Activated CD8-positive, alpha-beta T cell treated with anti-CD3 and anti-CD28 coated beads for 36 hours (primary cell): ENCODE measurements at places on chromosomes 2 and 18.

DNA sequence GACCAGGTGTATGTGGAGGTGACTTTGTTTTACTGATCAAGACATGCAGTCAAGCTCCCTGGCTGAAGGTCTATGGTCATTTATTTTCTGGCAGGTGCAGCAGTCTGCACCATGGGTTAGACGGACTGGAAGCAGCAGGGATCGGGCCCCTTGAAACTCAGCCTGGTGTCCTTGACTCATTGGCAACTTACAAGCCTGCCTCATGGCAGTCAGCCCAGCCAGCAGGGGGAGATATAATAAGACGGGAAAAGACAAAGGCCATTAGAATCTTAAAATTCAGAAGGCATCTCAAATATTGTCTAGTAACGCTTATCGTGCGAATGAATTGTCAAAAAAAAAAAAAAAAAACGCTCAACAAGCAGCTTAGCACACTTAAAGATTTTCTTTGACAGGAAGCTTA lies 308.2 kb downstream of the EN1 start:
- peak; percentile 12 for DNase-seq

DNA sequence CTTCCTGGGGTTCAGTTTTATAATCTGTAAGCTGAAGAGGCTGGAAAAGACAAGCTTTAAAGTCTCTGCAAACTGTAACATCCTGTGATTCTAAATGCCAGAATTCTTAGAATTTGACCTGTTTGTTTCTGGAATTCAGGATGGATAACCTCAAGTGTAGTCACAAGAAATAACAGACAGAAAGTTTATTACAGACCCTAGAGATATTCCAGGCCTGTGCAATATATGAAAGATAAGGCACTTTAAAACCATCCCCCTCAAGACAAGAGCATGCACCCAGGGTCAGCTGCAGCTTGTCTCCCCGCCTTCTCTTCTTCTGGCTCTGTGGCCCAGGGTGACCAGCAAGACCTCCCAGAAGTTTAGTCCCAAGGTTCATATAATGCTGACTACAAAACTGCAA lies 298.7 kb upstream of the ACVR2A start:
- DNase-seq: no peak

- no peak for DNase-seq
Observed at GRCh38 chr2:152386266-152386665, 51.3 kb downstream of the FMNL2 start.

GRCh38 chr2:207934720-207935119 lies 90.6 kb downstream of the PLEKHM3 start:
- no peak for DNase-seq

- DNase-seq: no peak
Observed at GRCh38 chr18:49550621-49551339, 11.1 kb upstream of the LIPG start.

DNA sequence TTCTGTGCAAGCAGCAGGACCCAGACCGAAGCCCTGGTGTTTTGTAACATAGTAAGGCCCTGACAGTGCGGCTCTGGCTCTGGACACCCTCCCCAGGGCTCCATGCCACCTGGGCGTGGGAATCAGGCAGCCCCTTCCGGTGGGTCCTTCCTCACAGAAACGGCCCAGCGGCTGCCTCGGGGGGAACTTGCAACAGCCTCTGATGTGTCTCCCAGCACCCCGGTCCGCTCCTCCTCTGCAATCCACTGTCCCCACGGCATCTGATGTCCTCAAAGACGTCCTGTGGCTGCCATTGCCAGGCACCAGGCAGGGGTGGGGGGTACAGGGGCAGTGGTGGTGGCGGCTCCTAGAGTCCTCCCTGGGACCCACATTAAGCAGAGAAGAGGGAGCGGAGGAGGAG lies 58.8 kb downstream of the CENPO start:
- no peak for DNase-seq

- DNase-seq: no peak
Observed at GRCh38 chr2:192159736-192160135, 35.0 kb downstream of the TMEFF2 start.

GRCh38 chr2:242085941-242086621 lies 216.6 kb downstream of the RTP5 start:
- DNase-seq: peak; percentile 3

DNA sequence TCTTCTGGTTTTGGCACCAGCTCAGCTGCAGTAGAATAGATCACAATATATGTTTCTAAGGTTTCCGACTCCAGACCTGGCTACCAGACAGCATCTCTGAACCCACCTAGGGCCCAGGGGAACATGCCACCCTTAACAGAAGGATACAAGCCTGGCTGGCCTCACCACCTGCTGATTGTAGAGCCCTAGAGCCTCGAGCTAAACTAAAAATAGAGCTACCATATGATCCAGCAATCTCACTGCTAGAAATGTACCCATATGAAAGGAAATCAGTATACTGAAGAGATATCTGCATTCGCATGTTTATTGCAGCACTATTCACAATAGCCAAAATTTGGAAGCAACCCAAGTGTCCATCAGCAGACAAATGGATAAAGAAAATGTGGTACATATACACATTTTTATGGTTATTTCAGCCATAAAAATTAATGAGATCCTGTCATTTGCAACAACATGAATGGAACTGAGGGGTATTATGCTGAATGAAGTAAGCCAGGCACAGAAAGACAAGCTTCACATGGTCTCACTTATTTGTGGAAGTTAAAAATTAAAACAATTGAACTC lies 242.4 kb upstream of the SLC39A10 start:
- DNase-seq: no peak

- DNase-seq: no peak
Observed at GRCh38 chr2:165376571-165376975, 92.9 kb upstream of the CSRNP3 start.

DNA sequence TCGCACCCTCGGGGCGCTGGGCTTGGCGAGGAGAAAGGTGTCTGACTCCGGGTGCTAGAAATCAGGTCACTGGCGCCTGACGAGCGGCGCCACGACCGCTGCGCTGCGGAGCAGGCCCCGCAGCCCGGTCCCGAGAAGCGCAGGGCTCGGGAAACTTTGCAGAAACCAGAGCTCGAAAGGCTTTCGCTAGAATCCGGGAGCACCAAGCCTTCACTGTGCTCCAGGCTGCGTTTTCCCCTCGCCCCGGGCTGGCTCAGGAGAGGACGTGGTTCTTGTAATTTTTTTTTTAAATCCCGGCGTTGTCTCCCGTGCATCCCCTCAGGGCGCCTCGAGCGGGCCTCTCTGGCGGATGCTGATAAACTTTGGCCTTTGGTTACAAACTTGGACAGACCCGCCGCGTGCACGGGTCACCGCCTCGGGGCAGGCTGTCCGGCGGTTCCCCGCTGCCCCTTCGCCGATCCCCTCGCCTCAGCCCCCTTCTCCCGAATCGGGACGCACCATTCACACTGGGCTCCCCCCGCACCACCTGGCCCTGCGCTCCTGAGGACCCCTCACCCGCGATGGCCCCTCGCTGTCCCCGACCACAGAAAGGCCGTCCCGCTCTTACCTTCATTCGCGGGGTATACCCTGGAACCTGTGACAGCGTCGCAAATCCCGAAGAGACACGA lies 419 bp downstream of the EPHA4 start:
- no peak for DNase-seq

GRCh38 chr2:51219468-51219867 lies 187.5 kb upstream of the NRXN1 start:
- DNase-seq: no peak

- no peak for DNase-seq
Observed at GRCh38 chr2:175874291-175874690, 127.8 kb downstream of the LNPK start.

GRCh38 chr2:240603846-240604245 lies 17.3 kb downstream of the CAPN10 start:
- no peak for DNase-seq

DNA sequence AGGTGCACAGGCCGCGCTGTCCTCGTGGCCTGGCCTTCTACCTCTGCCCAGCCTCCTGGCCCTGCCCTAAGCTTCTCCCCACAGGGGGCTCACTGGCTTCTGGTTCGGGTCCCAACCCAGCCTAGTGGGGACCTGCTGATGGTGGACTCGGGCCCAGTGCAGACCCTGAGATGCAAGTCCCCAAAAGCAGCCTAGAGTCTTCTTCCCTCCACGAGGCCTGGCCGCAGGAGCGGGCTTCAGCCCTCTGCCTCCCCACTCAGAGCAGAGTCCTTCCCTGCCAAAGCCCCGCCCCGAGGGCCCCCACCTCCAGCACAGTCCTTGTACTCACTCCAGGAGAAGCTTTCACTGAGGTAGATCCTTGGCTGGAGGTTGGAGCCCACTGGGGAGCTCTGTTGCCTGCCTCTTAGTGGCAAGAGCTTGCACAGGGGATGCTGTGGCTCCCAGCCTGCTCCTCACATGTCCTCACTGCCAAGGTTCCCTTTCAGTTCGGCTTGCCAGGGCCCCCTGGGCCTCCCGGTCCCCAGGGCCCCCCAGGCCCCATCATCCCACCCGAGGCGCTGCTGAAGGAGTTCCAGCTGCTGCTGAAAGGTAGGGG lies 3.6 kb downstream of the ERFE start:
- DNase-seq: no peak

DNA sequence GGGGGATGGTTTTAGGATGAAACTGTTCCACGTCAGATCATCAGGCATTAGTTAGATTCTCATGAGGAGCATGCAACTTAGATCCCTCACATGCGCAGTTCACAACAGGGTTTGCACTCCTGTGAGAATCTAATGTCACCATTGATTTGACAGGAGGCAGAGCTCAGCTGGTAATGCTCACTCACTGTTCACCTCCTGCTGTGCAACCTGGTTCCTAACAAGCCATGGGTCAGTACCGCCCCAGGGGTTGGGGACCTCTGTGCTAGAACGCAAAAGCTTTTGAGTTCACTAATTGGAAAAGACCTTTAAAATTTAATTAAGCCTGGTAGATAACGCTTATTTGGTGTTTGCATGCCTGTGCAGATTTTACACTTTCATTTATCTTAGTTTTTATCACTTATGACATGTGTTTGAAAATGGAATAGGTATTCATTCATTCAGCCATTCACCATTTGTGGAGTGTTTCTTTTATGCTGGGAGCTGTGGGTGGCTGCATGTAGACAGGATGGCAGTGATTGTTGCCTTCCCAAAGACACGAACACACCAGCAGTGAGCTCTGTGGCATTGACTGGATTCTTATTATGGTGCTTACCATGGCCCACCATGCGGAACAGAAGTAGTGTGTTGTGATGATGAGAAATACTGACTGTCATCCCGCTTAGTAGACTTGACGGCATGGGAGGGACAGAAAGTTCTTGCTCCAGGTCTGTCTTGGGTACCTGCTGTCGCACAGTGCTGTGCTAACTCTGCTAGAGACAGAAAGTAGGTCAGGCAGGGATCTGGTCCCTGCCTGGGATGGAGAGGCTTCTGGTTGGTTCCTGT lies 6.4 kb downstream of the RAB31 start:
- DNase-seq: no peak

DNA sequence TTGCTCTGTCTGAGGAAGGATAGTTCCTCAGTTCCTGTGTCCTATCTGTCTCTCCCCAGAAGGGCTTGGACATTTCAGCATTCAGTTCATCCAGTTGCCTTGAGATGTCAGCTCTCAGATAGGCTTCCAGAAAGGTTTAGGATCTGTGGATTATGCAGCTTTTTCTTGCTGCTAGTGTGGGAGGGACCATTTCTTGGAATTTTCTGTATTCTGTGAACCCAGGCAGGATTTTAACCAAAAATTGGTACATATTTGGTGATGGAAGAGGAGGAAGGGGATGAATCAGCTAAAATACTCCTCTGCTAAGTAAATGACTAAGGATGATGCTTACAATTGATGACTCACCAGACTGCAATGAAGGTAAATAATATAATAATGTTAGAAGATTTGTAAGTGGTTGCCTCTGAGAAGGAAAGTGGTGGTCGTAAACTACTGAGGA lies 58.6 kb upstream of the DOCK10 start:
- no peak for DNase-seq

GRCh38 chr2:237441605-237442274 lies 27.8 kb upstream of the COL6A3 start:
- DNase-seq: peak; percentile 55

DNA sequence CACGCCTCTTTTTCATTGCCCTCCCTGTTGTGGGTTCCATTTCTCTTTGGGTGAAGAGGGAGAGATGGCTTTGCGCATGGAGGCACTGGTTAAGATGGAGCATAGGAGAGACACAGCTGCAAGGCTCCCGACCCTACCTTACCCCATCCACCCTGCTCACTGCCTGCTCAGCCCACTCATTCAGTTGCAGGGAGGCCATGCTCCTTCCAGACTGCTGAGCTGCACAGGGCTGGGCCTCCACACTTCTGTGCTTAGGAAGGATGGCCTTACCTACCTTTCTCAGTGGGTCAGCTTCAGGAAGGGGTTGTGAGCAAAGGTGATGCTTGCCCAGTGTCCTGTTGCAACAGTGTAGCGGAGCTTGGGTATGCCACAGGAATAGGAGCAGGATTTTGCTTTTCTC lies 127.8 kb downstream of the CTIF start:
- DNase-seq: no peak

GRCh38 chr2:35339211-35339610 lies 1016.4 kb upstream of the CRIM1 start:
- no peak for DNase-seq

- no peak for DNase-seq
Observed at GRCh38 chr2:85310330-85310729, 17.5 kb downstream of the TGOLN2 start.

- DNase-seq: no peak
Observed at GRCh38 chr2:12070153-12070552, 323.7 kb downstream of the LPIN1 start.

- no peak for DNase-seq
Observed at GRCh38 chr2:44531289-44531688, 169.5 kb downstream of the CAMKMT start.

DNA sequence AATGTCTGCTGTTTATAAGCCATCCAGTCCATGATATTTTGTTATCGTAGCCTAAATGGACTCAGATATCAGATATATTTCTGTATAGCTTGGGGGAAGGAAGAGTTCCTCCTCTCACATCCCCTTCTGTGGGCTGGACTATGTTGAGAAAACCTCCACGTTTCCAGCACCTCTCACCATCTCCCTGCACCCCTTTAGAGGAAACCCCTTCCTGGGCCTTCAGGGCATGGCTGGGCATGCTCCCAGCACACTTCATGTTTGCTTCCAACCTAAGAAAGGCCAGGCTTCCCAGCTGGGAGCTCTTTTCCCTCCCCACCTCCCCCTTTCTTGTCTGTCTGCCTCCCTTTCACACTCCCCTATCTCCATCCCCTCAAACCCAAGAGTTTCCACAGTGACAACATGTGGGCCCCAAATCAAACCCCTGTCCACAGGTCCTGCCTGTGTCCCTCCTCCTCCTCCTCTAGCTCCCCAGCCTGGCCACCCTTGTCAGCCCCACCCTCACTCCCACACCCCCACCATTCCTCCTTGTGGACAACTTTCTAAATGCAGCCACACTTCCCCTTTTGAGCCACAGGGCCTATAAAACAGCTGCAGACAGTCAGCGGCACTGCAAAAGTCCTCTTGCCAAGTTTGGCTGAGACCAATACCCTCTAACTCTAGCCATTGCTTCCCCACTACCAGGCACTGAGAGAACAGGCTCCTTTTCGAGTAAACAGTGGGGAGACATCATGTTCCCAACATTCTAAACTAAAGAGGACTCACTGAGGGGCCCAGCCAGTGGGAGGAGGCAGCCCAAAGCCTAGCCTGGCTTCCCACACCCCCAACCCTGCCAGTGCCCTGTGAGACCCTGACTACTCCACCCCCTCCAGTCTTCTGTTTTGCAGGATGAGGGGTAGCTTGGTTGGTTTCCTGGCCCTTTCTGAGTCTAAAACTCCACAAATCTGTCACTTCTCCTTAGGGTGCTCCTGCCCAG lies 120.5 kb downstream of the ZFP36L2 start:
- no peak for DNase-seq
